Natural killer cell treated with Interleukin-12 subunit alpha and Interleukin-12 subunit beta and Interleukin-15 and Interleukin-18, amount 100 ng/mL, for 72 hours (primary cell): ENCODE measurements at places on chromosomes 3 and 15. TPM values are rescaled to one million over a fixed set of nuclear protein-coding genes. Genes with fewer than 3 reads are reported as not detected.

DNA sequence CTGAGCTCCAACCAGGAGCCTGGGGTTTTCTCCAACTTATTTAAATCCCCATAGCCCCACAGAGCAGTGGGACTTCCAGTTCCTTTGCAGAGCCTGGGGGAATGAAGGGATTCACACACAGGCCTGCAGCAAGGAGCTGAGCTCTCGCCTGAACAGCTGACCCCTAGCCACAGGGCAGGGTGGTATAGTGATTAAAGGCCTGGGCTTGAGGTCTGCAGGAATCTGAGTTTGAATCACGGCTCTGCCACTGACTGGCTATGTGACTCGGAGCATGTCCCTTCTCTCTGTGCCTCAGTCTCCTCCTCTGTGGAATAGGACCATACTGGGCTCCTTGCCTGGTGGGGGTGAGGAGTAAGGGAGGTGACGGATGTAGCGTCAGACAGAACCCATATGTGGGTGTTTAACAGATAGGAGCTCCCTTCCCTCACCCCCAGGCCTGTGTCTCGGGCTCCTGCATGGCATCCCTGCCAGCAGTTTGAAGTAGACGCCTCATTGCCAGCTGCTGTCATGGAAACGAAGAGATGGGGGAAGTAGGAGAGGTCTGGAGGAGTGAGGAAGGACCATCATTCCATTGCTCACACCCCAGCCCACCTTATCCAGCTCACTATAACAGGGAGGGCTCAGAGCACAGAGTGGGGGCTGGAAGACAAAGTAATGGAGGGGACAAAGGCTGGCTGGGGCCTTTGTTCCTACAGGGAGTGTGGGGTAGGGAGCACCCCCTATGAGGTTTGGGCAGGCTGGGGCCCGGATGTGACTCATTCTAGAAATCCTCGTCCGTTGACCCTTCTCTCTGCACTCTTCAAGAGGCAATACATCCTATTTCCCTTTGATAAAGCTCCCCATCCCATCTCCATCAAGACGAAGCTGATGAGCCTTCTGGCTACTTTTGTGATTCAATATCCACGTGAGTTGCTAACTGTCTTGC lies 14.8 kb downstream of the HRH1 start:
- peaks cover 11% of the 10 kb centered on the region for H3K27me3 ChIP-seq
- no peaks in the 10 kb centered on the region for H3K4me1 ChIP-seq
- H3K4me3 ChIP-seq = no peak overlapping the region
- no peaks in the 10 kb centered on the region for H3K36me3 ChIP-seq

DNA sequence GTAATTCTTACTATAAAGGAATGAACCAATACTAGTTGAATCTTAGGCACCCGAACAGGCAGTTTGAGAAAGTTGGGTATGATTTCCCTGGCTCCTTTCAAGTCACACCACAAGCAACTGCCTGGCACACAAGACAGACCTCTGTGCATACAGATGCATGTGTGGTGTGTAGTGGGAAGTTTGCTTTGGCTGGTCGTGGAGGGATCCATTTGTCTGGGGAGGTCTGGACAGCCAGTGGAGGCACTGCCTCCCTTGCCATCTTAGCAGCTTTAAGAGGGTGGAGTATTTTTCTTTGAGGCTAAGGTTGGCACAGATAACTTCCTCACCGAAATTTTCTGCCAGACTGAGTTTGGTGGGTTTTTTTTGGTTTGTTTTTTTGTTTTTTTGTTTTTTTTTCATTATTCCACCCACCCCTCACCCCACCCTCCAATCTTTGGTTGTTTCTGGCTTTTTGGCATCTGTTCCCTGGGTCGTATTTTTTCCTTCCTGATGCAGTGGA lies 97.1 kb downstream of the TMEM212 start:
- no peaks in the 10 kb centered on the region for H3K27me3 ChIP-seq
- H3K36me3 ChIP-seq = no peaks in the 10 kb centered on the region
- no peak overlapping the region for H3K27ac ChIP-seq
- peaks cover 16% of the 10 kb centered on the region for H3K4me1 ChIP-seq
- no peak overlapping the region for H3K4me3 ChIP-seq
- DNase-seq = no peak

- peak overlapping the region; percentile 50 for H3K4me3 ChIP-seq
- peak overlapping the region; percentile 89 for H3K27ac ChIP-seq
- no peaks in the 10 kb centered on the region for H3K36me3 ChIP-seq
- H3K4me1 ChIP-seq = peaks cover 8% of the 10 kb centered on the region
- H3K27me3 ChIP-seq = no peaks in the 10 kb centered on the region
- no peak for DNase-seq
These were observed 14.4 kb upstream of the TKT start for GRCh38 chr3:53269888-53270880.

Gene TIMP4
- not detected for total RNA-seq

Gene DAZL
- not detected for total RNA-seq
